ENCODE measurements at places on chromosomes 1 and 21.

GRCh38 chr1:50615036-50615750, 191.9 kb upstream of the DMRTA2 start:
- no peak for DNase-seq

- DNase-seq: no peak
These were observed 6.1 kb downstream of the RNF223 start for GRCh38 chr1:1067860-1068516.

DNA sequence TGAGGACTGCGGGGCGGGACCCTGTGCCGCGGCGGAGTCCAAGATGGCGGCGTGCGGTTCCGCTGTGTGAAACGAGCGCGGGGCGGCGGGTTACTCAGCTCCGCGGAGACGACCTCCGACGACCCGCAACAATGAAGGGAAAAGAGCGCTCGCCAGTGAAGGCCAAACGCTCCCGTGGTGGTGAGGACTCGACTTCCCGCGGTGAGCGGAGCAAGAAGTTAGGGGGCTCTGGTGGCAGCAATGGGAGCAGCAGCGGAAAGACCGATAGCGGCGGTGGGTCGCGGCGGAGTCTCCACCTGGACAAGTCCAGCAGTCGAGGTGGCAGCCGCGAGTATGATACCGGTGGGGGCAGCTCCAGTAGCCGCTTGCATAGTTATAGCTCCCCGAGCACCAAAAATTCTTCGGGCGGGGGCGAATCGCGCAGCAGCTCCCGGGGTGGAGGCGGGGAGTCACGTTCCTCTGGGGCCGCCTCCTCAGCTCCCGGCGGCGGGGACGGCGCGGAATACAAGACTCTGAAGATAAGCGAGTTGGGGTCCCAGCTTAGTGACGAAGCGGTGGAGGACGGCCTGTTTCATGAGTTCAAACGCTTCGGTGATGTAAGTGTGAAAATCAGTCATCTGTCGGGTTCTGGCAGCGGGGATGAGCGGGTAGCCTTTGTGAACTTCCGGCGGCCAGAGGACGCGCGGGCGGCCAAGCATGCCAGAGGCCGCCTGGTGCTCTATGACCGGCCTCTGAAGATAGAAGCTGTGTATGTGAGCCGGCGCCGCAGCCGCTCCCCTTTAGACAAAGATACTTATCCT, 430 bp downstream of the RBM15 start:
- no peak for DNase-seq

DNA sequence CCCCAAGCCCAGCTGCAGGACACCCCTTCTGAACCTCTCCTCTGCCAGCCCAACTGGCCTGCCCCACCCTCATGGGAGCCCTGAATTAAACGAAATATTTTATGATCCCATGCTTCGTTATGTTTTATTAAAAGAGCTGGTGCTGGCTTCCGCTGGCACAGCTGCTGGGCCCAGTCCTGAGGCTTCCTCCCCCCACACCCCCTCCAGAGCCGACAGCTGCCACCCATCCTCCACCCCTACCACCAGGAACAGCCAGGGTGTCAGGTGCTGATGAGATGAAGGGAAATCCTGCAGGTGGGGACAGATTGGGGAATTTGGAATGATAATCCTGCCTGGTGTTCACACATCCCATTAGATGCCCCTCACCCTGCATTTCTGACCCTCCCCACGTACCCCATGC, 19.0 kb downstream of the IGSF21 start:
- DNase-seq: no peak

- no peak for DNase-seq
These were observed 193.2 kb downstream of the TM2D1 start for GRCh38 chr1:61531716-61532115.

DNA sequence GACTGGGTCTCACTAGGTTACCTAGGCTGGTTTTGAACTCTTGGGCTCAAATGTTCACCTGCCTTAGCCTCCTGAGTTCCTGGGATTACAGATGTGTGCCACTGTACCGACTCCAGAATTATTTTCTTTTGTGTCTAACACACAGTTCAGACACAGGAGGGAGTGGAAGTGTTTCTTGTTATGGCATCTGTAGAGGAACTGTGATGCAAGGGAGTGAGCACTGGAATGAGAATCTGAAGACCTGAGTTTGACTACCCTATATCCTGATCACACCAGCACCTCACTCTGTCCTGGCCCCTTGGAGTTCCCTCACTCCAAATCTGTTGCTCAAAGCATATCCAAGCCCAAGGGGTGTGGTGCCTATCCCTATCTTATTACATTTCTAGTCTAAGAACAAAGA, 15.2 kb downstream of the OPTC start:
- DNase-seq: no peak

DNA sequence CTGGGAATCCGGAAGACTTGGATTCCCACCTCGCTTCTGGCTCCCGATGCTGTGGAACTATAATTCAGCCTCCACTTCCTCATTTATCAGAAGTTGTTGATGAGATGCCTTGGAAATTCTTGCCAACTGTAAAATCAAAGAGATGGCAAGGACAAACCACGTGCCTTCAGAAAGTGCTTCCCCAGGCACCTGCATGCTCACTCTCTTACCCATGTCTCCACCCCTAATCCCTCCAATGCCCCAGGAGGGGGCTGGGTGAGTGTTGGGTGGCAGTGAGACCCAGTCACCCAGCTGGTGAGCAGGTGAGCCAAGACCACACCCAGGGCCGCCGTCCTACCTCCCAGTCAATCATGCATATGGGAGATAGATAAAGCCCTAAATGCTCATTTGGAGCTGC, 160.8 kb downstream of the PSMG1 start:
- no peak for DNase-seq

DNA sequence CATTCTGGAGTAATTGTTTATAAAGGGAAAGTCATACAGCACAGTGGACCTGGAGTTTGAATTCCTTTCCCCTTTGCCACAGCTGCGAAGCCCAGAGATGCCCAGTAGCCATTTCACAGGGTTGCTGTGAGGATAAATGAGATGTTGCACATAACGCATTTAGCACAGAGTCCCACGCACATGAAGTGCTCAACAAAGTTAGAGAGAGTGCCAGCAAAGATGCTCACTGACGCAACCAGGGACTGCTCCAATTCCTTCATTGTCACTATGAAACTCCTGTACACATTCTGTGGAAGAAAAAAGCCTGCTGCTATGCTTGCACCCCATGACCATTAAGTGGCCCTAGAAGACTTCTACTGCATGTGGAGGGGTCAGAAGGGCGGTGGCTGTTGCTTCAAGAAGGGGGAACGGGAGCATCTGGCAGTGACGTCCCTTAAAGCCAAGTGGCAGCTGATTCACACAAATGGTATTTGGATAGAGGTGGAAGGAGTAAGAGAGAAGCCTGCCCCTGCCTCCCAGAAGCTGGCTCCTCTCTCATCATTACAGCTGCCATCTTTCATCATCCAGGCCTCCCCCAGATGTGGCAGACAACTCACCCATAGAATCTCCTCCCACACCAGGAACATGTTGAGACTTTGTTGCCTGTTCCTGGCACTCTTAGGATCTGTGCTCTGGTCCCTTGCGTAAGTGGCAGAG, 26.5 kb upstream of the VAV3 start:
- no peak for DNase-seq

- DNase-seq: no peak
These were observed 263.1 kb downstream of the ST6GALNAC3 start for GRCh38 chr1:76337542-76338219.

DNA sequence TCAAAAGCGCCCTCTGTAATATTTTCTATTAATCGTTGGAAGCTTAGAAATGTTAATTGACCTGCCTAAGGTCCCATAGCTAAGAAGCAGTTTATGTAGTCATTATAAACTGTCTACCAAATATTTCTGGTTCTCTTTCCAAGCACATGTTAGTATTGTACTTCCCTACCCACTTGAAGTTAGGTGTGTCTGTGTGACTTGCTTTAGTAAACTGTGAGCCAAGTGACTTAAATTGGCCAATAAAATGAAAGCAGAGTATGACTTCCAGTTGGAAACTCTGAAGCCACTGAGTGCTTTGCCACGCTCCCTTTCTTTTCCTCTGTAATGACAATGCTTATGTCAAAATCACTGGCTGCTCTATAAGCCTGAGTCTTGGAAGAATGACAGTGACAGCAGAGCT, 20.6 kb upstream of the ADAMTS1 start:
- no peak for DNase-seq

- DNase-seq: no peak
These were observed 49.4 kb upstream of the RGS7 start for GRCh38 chr1:241406421-241406820.

GRCh38 chr1:237565236-237565635, 325.5 kb downstream of the ZP4 start:
- DNase-seq: no peak

- no peak for DNase-seq
These were observed 284.8 kb downstream of the HLX start for GRCh38 chr1:221164029-221164428.

- no peak for DNase-seq
These were observed 428.7 kb downstream of the PLPP3 start for GRCh38 chr1:56150441-56151215.

DNA sequence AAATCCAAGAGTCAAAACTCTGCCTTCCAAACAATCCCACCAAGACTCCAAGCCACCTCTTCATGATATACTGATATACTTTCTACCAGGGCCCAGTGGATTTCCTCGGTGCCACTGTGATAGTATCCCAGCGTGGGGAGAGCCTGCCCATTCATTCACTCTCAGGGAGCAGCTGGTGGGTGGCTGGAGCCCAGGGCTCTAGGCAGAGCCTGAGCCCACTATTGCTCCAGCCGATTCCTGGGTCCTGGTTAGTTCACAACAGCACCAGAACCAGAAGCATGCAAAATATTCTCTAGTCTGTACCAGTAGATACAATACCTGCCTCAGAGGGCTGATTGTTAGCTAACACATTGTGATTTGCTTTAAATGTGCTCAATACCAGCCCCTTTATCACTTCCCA, 831 bp downstream of the CSRP1 start:
- no peak for DNase-seq

DNA sequence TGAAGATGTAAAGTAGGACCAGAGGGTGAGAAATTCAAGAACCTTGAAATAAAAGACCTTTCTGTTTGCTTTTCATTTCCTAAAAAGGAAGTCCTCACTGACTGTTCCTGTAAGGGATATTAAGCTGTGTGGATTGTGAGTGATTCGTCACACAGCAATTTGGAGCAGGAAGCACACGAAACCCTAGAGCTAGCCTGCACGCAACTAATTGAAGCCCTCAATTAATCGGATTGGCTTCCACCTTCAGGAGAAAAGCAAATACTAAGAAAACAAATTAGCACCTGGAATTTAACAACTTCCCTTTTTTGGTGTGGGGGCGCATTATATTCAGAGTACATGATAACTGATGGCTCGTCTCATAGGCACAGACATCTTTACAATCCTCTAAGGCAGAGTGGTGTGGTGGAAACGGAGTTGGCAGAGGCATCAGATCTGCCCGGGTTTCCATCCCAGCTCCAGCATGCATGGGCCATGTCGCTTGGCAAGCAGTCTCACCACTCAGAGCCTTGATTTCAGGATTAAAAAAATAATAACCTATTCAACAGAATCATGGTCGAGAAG, 95.2 kb downstream of the KCNJ15 start:
- DNase-seq: no peak

DNA sequence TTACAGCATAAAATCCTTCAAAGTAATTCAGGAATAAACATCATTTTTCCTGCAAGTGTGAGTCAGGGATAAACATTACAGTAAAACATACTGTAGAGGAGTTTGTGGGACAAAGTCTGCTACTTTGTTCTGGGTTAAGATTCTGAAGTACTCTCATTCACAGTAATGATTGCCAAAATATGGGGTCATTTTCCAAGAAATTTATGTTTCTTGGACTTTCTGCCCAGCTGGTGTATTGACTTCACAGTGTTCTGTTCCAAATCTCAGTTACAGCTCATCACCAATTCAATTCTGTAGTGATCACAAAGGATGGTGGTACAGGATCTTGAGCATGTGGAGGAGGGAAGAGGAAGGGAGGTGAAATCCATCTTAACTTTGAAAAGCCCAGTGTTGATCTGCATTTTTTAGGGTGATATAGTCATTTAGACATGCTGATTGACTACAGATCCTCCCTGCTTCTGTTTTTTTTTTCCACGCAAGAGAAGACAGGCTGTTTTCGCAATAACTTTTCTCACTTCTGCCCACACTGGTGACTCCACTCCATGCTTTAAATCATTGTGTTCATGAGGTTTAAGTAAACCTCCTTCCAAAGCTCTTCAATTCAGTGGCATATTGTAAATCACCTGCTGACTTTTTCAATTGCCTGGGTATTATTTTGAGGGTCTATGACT, 60.4 kb upstream of the C1orf53 start:
- no peak for DNase-seq

DNA sequence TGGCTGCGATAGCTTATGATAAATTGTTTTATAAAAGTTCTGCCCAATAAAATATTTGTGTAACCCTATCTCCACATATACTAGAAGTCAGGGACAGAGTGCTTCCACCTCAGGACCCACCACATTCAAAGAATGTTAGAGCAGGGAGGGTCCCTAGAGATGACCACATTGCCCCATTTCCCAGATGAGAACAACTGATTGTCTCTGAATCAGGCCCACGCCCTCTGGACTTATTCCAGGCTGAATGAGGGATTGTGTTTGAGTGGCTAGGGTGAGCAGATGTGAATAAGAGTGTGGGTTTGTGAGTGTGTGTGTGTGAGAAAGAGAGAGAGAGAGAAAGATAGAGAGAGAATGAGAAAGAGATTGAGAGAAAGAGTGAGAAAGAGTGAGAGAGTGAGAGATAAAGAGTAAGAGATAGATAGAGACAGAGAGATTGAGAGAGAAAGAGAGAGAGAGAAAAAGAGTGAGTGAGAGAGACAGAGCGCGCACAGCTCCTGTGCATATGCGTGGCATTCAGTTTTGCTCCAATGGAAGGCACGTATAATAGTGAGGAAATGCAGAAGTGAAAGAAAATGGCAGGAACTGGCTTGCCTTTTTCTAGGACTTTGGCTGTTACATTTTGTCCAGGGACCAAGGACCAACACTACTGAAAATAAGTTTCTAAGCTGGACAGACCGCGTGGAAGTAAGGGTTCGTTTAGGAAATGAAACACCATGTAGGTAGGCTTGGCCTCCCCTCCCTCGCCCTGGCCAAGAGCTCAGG, 94.1 kb downstream of the ABCA4 start:
- DNase-seq: no peak

DNA sequence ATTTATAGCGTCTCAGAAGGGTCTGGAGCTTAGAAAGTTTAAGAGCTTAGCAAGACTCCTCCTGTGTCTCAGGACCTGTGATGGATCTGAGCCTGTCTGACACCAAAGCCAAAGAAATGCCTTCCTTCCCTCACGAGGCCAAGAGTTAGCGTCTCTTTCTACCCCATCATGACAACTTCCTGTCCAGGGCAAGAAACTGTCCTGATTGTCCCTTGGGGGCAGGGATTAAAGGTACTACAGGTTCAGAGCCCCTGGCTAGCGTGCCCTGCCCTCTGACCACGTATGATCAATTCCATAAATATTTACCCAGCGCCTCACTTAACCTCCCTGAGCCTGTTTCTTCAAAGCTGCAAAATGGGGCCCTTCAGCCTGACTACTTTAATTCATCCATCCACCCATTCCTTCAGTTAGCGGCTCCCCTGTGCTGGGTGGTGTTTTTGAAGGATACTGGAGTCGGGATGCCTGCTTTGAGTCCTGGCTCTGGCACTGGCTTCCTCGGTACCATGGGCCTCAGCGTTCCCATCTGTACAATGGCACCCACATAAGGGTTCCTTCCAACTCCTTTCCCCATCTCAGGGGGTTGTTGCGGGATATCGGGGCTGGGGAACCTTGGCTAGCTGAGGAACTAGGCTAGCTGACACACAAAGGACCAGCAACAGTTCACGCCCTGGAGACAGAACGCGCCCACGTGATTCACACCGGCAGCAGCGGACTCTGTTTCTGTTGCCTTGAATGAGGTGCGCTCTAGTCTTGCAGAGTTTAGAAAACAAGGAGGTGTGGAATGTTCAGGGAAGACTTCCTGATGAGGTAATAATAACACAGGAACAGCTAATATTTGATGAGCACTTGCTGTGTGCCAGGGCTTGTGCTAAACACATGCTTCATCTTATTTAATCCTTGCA, 23.0 kb upstream of the EPHA2 start:
- DNase-seq: no peak

Data from activated CD8-positive, alpha-beta memory T cell treated with anti-CD3 and anti-CD28 coated beads for 48 hours (primary cell).